ENCODE measurements at places on chromosomes 3 and 15.

- no peak for DNase-seq
Observed at GRCh38 chr3:11660242-11660641, 16.5 kb upstream of the VGLL4 start.

GRCh38 chr15:75163150-75163564, 38.5 kb upstream of the C15orf39 start:
- no peak for DNase-seq

DNA sequence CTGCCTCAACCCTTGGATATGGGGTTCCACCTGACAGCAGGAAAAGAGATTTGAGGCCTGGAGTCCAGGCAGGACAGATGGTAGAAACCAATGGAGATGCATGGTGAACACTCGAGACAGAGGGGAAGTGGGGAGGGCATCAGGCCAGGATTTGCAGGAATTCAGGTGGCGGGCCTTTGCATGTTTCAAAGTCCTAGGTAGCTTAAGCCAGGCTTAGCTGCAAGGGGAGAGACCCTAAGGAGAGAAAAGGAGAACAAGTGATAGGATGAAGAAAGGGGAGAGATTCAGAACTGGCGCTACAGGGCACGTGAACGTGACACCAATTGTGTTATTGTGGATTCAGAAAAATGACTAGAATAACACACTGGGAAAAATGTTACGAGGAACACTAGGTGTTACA, 182.6 kb downstream of the PDZRN3 start:
- no peak for DNase-seq

DNA sequence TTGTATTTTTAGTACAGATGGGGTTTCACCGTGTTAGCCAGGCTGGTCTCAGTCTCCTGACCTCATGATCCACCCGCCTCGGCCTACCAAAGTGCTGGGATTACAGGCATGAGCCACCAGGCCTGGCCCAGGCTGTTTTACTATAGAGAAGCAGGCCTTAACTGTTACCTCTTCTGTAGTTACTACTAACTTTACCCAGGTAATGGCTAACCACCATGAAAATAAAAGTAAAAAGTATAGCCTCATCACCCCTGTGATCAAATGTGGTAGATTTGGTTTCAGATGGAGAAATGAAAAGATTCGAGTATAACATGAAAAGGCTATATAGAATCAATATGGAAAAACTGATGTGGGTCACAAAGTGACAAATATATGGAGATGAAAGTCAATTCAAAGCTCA, 210.1 kb downstream of the CD47 start:
- no peak for DNase-seq

GRCh38 chr15:59553879-59554735, 57.5 kb upstream of the GCNT3 start:
- no peak for DNase-seq

GRCh38 chr3:151383111-151383510, 1.4 kb downstream of the P2RY12 start:
- no peak for DNase-seq

- no peak for DNase-seq
Observed at GRCh38 chr3:187978433-187979011, 175.4 kb upstream of the LPP start.

DNA sequence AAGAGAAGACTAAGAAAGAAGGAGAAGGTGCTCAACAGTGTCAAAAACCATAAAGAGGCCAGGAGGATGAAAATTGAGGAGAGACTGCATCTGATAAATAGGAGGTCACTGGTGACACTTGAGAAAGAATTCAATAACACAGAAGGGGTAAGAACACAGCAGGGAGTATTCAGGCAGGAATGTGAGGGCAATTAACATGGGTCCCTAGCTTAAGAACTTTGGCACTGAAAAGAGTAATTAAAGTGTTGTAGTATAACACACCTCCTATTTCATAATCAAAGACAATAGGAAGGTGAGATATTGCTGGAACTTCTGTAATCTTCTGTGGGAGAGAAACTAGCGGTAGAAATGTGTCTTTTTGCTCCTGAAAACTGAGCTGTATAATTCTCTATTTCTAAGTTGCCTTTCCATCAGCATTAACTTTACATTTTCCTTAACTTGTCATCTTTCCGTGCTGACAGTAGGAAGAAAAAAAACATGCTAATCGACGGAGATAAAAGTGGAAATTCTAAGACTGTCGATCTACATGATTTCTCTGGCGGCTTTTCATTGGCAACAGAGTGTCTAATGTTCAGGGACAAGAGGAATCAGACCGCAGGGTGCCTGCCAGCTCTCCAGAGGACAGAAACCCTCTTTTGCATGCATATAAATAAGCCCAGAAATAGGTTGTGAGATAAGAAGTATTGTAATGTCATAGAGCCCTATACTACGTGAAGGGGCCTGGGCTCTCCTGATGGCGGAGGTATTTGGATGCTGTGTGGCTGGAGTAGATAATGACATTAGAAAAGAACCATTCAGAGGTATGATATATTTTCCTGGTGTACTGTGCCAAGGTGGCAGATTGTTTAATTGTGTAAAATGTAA, 147.9 kb upstream of the GAP43 start:
- DNase-seq, result no peak

DNA sequence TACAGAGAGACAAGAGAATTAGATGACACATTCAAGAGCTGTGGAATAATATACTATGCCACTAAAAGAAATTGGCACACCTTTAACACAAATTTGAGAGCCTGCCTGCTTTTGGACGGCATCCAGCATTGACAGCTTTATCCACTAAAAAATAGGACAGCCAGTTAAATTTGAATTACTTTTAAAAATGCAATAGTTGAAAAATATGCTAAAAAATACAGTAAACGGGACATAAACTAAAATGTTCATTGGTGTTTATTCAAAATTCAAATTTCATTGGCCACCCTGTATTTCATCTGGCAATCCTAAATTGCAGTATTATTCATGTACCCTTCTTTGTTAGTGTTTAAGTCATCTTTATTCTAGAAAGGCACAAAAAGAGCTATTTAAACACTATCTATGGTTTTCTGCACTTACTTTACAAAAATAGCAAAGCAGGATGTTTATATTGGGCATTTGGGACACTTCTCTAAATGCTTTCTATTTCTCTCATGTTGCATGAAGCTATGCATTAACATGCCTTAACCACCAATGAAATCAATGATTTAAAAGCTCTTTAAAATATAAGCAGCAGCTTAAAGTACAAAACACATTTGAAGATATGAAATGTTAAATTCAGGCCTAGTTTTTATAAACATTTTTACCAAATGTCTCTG, 160.1 kb downstream of the NEK10 start:
- no peak for DNase-seq

DNA sequence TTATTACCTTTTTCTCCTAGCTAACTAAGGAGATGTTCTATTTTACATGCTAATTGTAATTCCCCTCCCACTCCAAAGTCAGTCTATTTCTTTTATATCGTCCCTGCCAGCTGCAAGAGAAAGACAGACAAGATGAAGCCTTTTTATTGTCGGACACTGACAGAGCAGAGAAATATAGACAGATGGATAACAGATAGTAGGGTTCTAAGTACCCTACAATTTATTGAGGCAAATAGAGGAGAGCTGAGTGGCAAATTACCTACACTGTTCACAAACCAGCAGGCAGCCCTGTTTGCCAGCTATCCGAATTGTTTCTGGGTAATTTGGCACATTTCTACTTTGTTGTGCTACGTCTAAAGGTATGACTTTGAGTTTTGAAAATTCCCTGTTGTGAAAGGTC, 392.3 kb upstream of the ZNF717 start:
- DNase-seq, result no peak

DNA sequence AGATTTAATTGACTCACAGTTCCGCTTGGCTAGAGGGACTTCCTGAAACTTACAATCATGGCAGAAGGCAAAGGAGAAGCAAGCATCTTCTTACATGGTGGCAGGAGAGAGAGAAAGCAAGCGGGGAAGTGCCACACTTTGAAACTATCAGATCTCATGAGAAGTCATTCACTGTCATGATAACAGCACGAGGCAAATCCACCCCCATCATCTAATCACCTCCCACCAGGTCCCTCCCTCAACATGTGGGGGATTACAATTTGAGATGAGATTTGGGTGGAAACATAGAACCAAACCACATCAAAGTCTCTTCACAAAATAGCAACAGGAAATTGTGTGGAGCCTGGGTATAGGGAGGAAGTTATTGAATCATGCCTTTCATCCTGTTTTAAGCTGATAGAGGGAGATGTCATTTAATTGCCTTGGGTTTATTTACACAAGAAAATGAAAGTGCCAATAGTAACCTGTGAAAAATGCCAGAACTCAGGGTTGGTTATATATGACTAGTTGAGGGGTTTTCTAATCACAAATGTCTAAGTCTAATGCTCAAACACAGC, 624.8 kb upstream of the LMCD1 start:
- DNase-seq, result no peak

GRCh38 chr3:57727106-57727505, 29.0 kb upstream of the SLMAP start:
- no peak for DNase-seq

DNA sequence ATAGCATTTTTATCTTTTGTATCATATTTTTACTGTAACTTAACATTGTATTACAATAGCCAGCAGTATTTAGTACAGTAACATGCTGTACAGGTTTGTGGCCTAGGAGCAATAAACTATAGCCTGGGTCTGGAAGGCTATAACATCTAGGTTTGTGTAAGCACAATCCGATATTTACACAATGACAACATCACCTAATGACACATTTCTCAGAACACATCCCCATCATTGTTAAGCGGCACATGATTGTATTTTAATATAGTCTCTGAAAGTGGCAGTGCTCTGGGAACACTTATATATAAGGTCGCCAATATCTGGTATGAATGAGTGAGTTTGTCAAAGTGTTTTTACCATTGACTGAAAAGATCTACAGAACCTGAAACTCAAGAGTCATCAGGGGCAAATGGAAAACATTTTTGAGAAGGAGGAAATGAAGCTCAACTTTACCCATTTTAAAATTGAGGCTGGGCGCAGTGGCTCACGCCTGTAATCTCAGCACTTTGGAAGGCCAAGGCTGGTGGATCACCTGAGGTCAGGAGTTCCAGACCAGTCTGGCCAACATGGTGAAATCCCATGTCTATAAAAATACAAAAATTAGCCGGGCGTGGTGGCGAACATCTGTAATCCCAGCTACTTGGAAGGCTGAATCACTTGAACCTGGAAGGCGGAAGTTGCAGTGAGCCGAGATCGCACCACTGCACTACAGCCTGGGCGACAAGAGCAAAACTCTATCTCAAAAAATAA, 38.8 kb upstream of the TNFSF10 start:
- no peak for DNase-seq

GRCh38 chr3:100540791-100541334, 48.4 kb downstream of the TMEM45A start:
- DNase-seq, result no peak

GRCh38 chr3:25781145-25781757, 2.0 kb downstream of the NGLY1 start:
- no peak for DNase-seq

DNA sequence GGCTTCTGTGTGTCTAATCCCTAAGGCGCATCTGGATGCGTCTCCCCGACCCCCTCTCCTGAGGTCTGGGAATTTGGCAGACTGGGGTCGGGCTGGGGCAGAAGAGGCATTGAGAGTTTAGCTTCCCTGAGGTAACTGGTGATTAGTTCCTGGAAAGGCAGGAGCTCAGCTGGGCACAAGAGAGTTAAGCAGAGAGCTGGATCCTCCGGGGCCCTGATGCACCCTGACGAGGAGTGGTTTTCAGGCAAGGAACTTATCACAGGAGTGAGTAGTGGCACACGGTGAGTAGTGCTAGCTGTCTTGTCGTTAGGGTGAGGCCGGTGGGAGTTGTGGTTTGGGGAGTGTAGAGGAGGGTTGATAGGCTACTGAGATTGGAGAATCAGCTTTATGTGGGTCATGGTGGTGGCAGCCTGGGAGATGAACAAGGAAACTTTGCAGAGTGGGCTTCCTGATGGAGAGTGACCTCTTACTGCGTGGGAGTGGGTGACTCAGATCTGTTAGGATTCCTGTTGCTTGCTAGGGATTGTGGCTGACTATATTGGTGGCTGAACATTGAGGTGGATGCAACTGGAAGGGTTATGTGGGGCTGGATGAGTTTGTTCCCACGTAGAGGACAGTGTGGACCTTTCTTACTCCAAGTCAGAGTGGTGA, 897 bp downstream of the RAD54L2 start:
- DNase-seq, result no peak

DNA sequence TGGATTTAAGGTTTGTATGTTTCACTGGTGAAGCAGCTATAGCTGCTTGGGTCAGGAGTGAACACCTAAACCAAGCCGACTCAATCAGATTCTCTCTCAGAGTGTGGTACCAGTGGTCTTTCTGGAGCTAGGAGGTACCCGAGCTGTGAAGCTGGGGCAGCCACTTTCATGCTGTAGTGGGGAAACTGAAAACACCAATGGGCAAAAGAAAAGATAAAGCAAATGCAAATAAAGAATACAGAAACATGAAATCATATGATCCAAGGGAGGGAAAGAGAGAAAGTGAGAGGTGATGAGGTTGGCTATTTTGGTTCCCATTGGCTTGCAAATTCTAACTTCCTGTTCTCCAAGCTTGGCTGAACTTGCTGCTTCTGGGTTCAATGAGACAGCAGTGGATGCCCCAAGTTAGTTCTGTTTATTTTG, 212.3 kb upstream of the CFAP20DC start:
- no peak for DNase-seq

- no peak for DNase-seq
Observed at GRCh38 chr15:69677403-69677802, 224.8 kb downstream of the RPLP1 start.

GRCh38 chr3:20930034-20930433, 744.0 kb upstream of the SGO1 start:
- DNase-seq, result no peak

DNA sequence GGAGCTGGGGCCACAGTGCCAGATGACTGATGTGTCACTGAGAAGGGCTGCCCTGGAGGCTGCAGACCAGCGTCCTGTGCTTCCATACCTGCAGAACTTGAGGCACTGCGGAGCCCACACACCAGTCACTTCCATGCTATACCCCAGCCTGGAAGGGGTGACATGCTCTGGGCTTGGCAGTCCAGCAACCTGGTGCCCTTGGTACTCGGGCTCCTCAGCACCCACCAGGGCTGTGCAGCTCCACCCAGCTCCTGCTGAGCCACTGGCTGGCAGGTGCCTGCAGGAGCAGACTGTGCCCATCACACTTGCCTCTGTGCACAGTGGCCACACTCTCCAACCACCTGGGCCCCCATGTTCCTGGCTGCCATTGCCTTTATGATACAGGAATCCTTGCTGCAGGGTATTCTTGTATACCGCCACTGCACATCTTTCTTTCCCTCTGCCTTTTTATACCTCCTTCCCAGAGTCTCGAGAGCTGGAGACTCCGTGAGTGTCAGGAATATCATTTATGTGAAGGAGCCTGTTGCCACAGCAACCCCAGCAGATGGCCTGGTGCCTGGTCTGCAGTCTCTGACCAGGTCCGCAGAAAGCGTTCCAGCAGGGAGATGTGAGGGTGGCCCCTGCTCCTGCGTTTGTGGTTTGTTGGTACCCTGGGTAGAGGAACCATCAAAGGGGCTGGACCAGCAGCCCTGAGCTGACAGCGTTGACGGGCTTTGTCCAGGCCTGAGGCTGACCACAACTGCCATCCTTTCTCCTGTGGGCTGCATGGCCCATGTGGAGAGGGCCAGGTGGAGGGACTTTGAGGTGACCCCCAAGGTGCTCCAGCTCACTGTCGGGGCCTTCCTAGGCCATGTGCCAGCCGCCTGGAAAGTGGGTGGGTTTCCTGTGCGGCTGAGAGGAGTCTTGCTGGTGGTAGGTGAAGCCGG, 93.4 kb upstream of the PLXNA1 start:
- no peak for DNase-seq

GRCh38 chr3:32238453-32239306, at the start of gene CMTM8:
CMTM8 (plus strand) TSS chr3:32238680; CDS start chr3:32238973, 293 bp downstream.
- no peak for DNase-seq

Measured in hippocampal formation (tissue), 2 donors.